ENCODE measurements at places on chromosomes 16 and 17.

DNA sequence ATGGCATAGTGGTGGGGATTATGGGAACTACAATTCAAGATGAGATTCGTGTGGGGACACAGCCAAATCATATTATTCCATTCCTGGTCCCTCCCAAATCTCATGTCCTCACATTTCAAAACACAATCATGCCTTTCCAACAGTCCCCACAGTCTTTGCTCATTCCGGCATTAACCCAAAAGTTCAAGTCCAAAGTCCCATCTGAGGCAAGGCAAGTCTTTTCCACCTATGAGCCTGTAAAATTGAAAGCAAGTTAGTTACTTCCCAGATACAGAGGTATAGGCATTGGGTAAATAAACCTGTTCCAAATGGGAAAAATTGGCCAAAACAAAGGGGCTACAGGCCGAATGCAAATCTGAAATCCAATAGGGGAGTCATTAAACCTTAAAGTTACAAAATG lies 1063.2 kb downstream of the CDH11 start:
- DNase-seq: no peak

DNA sequence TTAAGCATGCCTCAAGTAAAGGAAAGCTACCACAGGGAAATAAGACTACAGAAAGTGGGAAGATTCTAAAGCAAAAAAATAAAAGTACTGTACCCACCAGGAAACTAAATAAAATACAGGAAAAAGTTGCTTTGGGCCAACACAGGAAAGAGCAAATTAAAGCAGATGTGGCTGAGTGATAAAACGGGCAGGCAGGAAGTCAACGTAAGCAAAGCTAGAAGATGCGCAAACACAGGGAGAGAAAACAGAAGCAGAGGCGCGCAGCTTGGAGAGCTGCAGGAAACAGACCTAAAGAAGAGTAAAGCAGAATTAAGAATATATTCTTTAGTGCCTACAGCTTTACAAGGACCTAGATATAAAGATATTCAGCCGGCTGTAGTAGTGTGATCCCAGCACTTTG lies 21.7 kb downstream of the USP36 start:
- peak; percentile 75 for DNase-seq

- no peak for DNase-seq
Measured at GRCh38 chr17:57259306-57259705, 3.0 kb downstream of the MSI2 start.

GRCh38 chr17:55295411-55296170 lies 30.8 kb downstream of the HLF start:
- peak; percentile 78 for DNase-seq

- no peak for DNase-seq
Measured at GRCh38 chr17:45367216-45367615, 50.4 kb upstream of the MAP3K14 start.

- DNase-seq: no peak
Measured at GRCh38 chr16:89199241-89200123, 855 bp downstream of the SLC22A31 start.

- no peak for DNase-seq
Measured at GRCh38 chr17:19642373-19642893, 6.1 kb upstream of the ALDH3A2 start.

GRCh38 chr17:82396601-82397435 lies 21.3 kb upstream of the HEXD start:
- DNase-seq: peak; percentile 47

DNA sequence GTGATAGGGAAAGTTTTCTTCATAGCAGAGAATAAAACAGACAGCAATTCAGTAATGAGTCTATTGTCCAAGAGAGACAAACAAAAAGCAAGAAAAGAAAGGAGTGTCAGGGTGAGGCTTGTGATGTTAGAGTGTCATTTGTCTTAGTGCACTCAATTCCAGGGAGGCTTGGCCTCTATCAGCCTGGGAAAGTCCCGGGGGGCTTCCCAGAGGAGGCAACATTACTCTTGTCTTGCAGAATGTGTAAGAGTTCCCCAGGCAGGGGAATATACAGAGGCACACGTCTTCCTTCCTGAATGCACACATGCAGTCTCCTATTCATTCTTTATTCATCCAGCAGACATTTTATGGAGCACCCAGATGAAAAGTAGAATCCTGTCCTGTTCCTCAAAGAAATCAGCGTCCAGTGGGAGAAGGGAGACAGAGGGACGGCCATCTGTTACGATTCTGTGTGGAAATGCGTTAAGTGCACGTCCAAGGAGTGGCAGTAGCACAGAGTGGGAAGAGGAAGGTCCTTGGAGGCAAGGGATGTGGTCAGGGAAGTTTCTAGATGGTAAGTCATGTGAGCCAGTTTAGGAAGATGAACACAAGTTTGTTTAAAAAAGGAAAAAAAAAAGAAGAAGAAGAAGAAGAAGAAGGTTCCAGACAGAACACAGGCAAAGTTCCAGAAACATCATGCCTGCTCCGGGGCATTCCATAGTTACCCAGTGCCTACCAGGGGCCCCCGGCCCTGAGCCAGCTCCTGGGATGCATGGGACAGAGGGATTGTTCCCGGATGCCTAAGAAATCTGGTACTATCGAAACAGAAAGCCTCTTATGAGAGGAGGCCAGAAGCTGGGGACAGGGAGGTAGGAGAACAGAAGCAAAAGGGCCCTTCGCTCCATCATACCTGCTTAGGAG lies 21.1 kb downstream of the CACNG4 start:
- DNase-seq: no peak

GRCh38 chr17:58789160-58789559 lies 33.5 kb downstream of the PPM1E start:
- no peak for DNase-seq

DNA sequence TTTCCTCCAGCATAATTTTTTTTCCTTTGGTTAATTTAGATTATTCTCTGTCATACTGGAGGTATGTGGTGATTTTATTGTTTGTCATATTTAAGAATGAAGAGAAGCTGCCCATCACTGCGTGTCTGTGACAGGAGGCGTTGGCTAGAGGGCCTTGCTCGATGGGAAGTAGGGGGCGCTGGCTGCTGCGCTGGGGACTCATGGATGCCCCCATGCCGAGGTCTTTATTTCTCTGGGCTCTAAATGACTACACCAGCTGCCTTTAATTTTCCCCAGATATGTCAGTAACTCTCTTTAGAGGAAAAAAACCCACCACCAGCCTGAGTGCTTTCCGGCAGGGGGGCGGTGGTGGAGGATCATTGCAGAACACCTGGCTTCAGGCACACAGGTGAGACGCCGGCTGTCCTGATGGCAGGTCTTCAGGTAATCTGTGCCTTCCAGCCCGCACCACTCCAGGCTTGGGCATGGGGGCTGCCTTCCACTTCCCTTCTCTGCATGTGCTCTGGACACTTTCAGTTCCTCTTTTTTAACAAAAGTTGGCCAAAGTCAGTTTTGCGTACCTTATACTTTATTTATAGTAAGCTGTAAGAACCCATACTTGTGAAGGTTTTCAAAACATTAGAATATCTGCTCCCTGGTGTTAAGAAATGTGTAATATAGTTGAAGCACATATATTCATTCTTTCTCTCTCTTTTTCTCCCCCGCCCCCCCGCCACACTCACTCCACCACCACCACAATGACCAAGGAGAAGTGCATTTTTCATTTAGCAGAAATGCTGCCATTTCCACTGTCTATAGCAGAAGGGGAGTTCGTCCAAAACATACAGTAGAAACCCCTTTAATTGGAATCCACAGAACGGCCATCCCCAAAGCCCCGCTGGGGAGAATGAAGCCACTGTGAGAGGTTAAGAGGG lies 192.7 kb downstream of the RPTOR start:
- no peak for DNase-seq

GRCh38 chr16:7044331-7044730 lies 288.3 kb upstream of the RBFOX1 start:
- DNase-seq: no peak

- peak; percentile 34 for DNase-seq
Measured at GRCh38 chr17:41710472-41711090, 1.6 kb upstream of the GAST start.

DNA sequence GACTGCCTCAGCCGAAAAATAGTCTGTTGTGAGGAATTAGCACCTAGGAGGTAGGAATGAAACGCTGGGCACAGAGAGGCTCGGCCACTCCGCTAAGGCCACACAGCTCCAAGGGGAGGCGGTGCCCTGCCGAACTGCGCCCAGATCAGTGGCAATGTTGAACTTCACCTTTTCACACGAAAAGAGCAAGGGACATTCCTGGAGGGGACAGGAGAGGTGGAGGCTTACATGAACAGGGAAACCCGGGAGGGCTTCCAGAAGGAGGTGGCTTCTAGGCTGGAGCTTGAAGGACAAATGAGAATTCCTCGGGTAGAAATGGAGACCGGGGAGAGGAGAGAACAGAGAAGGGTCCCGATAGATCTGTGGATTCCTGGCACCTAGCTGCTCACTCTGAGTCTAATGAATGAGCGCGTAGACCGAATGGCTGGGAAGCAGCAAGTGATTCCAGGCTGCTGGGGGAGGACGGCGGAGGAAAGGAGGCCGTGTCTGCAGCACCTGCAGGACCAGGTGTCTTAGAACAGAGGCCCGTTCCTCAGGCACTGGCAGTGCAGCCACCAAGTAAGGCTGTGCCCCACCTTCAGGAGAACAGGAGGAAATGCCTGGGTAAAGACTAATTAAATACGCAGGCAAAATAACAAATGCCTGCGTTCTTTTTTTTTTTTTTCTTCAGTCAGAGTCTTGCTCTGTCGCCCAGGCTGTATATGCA lies 722 bp upstream of the SLC38A10 start:
- DNase-seq: peak; percentile 63

GRCh38 chr17:33105911-33106310 lies 114.3 kb downstream of the SPACA3 start:
- DNase-seq: no peak
